ENCODE measurements at places on chromosomes 5 and 9.

GRCh38 chr5:59800347-59800893, 93.1 kb downstream of the PDE4D start:
- DNase-seq: no peak

DNA sequence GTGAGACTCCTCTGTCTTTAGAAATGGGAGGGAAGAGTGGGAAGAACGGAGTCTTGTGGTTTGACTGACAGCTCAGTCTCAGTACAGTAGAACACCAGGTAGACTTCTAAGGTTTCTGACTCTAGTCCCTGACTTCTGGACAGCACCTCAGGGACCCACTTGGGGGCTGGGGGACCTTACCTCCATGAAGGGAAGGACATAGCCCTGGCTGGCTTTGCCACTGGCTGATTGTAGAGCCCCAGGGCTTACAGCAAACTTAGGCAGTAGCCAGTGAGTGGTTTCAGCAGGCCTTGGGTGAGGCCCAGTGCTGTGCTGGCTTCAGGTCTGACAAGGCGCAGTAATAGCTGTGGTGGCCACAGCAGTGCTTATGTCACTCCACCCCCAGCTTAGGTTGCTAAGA, 290.0 kb upstream of the PRR16 start:
- DNase-seq: no peak

DNA sequence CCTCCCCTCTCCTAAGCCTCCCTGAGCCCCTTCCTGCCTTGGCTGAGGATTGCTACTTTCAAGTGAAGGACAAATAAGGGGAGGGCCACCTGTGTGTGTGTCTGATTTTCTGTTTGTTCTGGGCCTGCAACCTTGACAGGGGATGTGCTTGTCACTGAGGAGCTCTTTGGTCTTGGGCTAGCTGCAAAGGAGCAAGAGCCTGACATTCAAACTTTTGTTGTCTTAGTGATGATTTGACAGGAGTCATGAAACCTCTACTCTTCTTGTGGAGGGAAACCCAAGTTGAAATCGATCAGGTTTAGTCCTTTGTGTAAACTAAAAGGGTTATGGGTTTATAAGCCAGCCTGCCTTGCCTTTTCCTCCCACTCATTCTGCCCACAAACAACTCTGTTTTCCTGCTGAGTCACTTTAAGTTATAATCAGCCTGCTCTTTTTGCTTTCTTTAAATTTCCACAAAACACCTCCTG, 16.9 kb downstream of the CLTA start:
- DNase-seq: no peak

DNA sequence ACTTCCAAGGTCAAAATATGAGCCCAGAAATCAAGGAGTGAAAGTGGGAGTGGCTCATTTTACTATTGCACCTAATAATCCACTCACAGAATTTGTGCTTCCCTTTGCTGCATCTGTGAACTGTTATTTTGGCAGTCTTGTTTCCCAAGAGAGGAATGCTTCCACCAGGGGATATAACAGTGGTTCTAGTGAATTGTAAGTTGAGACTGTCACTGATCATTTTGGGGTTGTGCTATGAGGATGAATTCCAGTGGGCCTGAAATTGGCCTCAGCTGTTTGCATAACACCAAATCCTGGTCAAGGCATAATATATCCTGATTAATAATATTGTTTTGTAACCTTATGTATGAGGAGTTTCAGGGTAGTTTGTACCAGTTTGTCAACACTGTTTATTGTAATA, 14.4 kb downstream of the FAM200C start:
- DNase-seq: no peak

- no peak for DNase-seq
Measured at GRCh38 chr5:172530878-172531703, 76.8 kb upstream of the SH3PXD2B start.

DNA sequence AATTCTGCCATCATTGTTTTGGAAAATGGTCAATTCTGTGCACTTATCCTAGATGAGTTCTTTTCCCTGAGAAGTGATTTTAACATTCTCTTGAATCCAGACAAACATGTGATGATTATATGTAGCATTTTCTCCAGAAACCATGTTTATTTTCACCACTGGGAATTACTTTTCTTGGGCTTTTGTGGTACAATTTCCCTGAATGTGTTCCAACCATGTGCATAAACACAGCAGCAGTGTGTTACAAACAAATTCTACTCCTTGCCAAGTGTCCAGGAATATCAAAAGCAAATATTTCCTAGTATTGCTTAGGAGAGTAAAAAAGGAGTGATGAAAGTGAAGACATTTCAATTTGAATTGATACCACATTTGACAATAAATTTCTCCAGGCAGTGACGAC, 50.4 kb downstream of the NXNL2 start:
- DNase-seq: no peak

DNA sequence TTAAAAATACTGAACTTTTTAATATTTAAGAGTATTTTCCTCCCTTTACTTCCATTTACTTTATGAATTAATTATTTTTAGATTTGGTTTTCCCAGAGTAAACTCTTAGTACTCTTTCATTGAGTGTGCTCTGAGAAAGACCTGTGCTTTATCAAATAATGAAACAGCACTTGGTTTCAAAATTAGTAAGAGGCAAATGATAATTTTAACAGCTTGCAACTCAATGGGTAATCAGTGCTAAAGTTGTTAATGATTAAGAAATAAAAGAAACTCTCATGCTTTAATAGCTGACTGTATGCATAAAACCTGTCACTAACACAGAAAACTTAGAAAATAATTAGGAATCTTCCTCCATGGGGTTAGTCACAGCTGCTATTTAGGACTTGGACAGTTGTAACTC, 244.4 kb downstream of the RFX3 start:
- no peak for DNase-seq

GRCh38 chr9:121949364-121949763, 143.7 kb downstream of the TTLL11 start:
- no peak for DNase-seq

GRCh38 chr5:135372654-135373381, 26.2 kb downstream of the MACROH2A1 start:
- no peak for DNase-seq

DNA sequence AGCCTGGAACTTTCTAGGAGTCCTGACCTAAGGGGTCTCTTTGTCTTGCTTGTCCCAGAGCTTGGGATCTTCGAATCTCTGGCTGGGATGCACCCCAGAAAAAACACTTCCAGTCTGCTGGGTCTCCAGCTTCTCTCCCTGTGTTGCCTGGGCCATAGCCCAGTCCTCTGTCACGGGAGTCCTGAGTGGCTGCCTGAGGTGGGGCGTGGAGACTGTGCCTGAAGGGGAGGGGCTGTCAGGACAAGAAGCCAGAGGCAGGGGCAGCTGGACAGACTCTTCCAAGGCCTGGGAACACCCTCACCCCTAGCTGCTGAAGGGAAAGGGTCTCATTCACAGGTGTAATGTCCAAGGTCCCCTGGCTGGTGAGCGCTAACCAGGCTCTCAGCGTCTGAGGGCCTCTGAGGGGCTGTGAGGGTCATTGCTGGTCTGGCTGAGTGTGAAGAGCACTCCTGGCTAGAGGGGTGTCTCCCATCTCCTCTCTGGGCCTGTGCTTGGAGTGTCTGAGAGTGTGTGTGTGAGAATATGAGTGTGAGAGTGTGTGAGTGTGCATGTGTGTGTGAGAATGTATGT, 20.4 kb upstream of the COL27A1 start:
- no peak for DNase-seq

- DNase-seq: no peak
Measured at GRCh38 chr9:137030538-137031527, 1.1 kb downstream of the FUT7 start.

DNA sequence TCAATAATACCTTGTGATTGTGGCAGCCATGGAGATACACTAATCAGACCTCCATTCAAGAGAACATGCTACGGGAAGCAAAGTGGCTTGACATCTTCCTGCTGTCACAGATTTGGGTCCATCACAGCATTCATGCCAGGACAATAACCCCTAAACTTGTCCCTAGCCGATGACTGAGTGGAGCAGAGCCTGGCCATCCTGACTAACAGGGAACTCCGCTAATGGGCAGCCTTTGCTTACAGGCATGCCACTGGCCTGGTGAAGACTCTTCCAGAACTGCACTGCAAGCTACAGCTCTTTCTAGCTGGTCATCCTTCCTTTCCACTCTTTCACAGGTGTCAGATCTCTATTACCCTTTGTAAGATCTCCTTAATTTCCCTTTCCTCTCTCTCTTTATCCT, 16.0 kb downstream of the FAM174A start:
- no peak for DNase-seq
